ENCODE measurements at places on chromosomes 2 and 18. TPM values are rescaled to one million over a fixed set of nuclear protein-coding genes. Genes with fewer than 3 reads are reported as not detected.

IFIH1 gene
- total RNA-seq, result 8.5 TPM

CPLX4 gene
- total RNA-seq, result not detected

MYL1 gene
- not detected for total RNA-seq

RFX8 gene
- total RNA-seq, result 6.7 TPM

CROCC2 gene
- not detected for total RNA-seq

CHST10 gene
- total RNA-seq, result 8.6 TPM

SLC40A1 gene
- 5.9 TPM for total RNA-seq

CDH7 gene
- not detected for total RNA-seq

SERPINB10 gene
- total RNA-seq, result not detected

IGFBP2 gene
- 219 TPM for total RNA-seq

MPP4 gene
- 9.8 TPM for total RNA-seq

UGT1A5 gene
- not detected for total RNA-seq

All from regular cardiac myocyte (primary cell).